Uterus (tissue), 4 donors: ENCODE measurements at places on chromosomes 12 and 14. TPM values are rescaled to one million over a fixed set of nuclear protein-coding genes. Genes with fewer than 3 reads are reported as not detected.

- H3K4me3 ChIP-seq = no peak overlapping the region
- no peaks in the 10 kb centered on the region for H3K27me3 ChIP-seq
- no peaks in the 10 kb centered on the region for H3K4me1 ChIP-seq
Observed at GRCh38 chr12:124323771-124324530, 29.1 kb downstream of the RFLNA start.

DNA sequence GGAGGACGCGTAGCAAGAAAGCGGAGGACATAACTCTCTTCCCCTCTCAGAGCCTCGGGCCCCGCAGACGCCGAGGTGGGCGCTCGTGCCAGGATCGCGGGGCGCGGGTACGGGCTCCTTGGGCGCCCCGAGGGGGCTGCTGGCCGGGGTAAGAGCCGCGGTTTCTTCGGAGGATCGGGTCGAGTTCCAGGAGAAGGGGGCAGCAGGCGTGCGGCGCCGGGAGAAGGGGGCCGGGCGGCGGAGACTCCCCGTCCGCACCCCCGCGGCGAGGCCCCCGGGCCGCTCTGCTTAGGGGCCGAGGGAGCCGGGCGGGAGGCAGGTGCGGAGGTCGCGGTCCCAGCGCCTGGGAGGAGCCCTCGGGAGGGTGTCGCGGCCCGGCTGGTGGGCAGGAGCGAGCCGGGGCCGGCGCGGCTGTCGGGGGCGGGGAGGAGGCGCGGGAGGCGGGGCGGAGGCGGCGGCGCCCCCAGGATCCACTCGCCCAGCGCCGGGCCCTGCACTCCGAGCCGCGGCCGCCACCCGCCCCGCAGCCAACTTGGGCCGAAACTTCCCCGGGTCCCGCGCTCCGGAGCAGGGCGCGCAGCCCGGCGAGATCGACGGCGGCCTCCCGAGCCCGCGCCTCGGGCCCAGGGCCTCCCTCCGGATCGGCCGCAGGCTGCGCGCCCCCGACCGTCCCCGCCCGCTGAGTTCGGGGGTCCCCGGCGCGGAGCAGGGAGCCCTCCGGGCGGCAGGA lies 64.4 kb downstream of the FBXL14 start:
- no peaks in the 10 kb centered on the region for H3K27me3 ChIP-seq
- H3K4me3 ChIP-seq = peak overlapping the region; percentile 26
- no peak for DNase-seq
- no peaks in the 10 kb centered on the region for H3K4me1 ChIP-seq

DNA sequence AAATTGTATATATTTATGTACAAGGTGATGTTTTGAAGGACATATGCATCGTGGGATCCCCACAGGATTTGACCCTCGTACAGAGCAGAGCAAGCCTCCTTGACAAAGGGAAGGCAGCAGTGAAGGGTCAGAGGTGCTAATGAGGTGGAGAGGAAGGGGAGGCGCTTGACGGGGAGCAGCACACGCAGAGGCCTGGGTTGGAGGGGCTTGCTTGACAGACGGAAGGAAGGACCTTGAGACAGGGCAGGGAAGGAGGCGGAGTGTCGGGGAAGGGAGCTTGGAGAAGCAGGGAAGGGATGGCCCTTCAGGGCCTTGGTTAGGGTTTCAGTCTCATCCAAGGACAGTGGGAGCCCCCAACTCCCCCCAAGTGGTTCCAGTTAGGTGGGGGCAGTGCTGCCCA lies 52.6 kb downstream of the ZNF664 start:
- no peaks in the 10 kb centered on the region for H3K27me3 ChIP-seq
- H3K27ac ChIP-seq = no peak overlapping the region
- no peaks in the 10 kb centered on the region for H3K4me1 ChIP-seq
- H3K4me3 ChIP-seq = no peak overlapping the region
- no peaks in the 10 kb centered on the region for H3K36me3 ChIP-seq
- no peak for DNase-seq

DNA sequence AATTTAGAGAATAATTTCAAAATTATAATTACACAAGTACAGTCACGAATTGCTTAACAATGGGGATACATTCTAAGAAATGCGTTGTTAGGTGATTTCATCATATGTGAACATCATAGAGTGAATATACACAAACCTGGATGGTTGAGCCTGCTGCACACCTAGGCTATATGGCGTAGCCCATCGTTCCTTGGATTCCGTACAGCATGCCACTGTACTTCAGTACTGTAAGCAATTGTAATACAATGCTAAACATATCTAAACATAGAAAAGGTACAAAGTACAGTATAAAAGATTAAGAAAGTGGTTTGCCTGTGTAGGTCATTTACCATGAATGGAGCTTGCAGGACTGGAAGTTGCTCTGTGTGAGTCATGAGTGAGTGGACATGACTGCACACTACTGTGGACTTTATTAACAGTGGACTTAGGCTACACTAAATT lies 286.2 kb downstream of the CACNA1C start:
- no peak overlapping the region for H3K27ac ChIP-seq
- no peak overlapping the region for H3K4me3 ChIP-seq
- no peaks in the 10 kb centered on the region for H3K27me3 ChIP-seq
- DNase-seq = no peak
- H3K4me1 ChIP-seq = peaks cover 8% of the 10 kb centered on the region
- H3K36me3 ChIP-seq = no peaks in the 10 kb centered on the region

- H3K4me3 ChIP-seq = no peak overlapping the region
- H3K36me3 ChIP-seq = no peaks in the 10 kb centered on the region
- H3K4me1 ChIP-seq = no peaks in the 10 kb centered on the region
Observed at GRCh38 chr14:75751296-75751695, 90.2 kb downstream of the TTLL5 start.

DNA sequence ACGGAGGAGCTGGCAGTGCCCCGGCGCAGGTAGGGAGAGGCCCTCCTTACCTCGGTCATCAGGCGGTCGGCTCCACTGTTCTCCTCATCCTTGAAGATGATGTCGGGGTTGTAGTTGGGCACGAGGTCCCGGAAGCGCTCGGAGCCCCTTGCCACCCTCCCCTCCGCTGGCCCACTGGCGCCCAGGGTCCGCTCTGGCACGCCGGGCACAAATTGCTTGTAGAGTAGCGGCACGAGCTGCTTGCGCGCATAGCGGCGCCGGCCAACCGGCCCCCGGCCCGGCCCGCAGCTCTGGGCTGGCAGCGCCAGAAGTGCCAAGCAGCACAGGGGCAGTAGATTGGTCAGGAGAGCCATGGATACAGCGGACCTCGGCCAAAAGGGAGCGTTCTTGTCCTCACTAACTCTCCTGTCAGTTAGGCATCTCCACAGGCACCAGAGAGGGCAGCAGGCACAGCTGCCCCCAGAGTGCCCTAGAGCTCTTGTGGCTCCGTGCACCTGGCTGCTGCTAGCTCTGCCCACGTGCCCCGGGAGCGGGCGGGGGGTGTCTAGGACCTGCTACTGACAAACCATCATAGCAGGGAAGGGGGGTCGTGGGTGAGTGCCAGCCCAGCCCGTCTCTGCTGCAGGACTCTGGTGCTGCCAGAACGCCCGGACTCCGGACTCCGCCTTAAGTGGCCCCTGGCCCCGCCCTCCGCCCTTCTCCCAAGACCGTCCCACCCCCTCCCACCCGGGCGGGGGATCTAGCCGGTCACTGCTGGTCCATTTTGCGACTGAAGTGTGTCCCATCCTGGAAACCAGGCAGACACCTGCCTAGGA lies at the start of gene DHH:
DHH (minus strand) TSS at position 642 of the 815 bp plus-strand sequence; CDS start at position 353, 289 bp downstream.
- H3K4me1 ChIP-seq = peaks cover 22% of the 10 kb centered on the region
- DNase-seq = peak; percentile 40
- no peak within 1 kb of the TSS for H3K27ac ChIP-seq

GRCh38 chr14:101825797-101826196 lies 64.3 kb downstream of the PPP2R5C start:
- H3K4me3 ChIP-seq = no peak overlapping the region
- no peaks in the 10 kb centered on the region for H3K27me3 ChIP-seq
- H3K27ac ChIP-seq = peak overlapping the region; percentile 76

DNA sequence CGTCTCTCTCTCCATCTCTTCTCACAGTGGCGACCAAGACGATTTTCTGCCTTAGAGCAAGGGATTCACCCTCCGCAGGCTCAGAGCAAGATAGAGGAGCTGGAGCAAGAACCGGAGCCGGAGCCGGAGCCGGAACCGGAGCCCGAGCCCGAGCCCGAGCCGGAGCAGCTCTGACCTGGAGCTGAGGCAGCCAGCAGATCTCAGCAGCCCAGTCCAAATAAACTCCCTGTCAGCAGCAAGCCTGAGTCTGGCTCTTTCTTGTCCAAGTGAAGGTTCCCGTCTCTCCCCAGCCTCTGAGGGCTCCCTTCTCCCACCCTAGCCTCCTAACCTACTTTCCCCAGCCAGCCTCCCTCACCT lies 5.9 kb downstream of the LAG3 start:
- H3K27me3 ChIP-seq = no peaks in the 10 kb centered on the region
- H3K4me1 ChIP-seq = no peaks in the 10 kb centered on the region
- peak overlapping the region; percentile 33 for H3K4me3 ChIP-seq
- DNase-seq = no peak
- no peaks in the 10 kb centered on the region for H3K36me3 ChIP-seq

- no peaks in the 10 kb centered on the region for H3K36me3 ChIP-seq
- H3K4me1 ChIP-seq = peaks cover 22% of the 10 kb centered on the region
- DNase-seq = no peak
- no peak overlapping the region for H3K4me3 ChIP-seq
Observed at GRCh38 chr12:128819293-128820144, 4.2 kb downstream of the SLC15A4 start.

- H3K27me3 ChIP-seq = no peaks in the 10 kb centered on the region
- DNase-seq = no peak
- no peak overlapping the region for H3K4me3 ChIP-seq
- H3K36me3 ChIP-seq = no peaks in the 10 kb centered on the region
Observed at GRCh38 chr14:87149583-87150354, 843.2 kb downstream of the GALC start.

DNA sequence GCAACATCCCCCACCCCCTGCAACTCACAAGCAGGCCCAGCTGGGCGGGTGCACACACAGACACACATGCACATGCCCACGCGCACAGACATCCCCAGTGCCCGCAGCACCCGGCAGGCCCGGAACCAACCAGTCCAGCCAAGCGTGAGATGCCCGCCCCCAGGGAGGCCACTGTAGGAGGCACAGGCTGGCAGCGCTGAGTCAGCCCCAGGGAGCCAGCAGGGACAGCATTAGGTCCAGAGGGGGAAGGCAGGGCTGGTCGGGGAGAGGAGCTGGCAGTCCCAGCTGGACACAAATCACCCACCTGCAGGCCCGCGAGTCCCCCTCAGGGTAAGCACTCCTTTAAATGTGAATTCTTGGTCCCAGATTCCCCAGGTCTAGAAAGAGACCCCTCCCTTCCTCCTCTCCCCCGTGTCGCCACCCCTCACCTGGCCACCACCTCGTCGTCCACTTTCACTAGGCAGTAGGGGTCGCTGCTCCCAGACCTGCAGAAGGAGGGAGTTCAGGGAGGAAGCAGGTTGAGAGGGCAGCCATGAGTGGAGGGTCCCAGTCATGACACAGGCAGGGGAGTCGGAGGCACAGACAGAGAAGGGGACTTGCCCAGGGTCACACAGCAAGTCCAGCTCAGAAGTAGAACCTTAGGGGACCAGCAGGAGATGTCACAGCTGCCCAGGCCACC lies 5.0 kb downstream of the RASAL1 start:
- no peaks in the 10 kb centered on the region for H3K27me3 ChIP-seq
- H3K4me1 ChIP-seq = no peaks in the 10 kb centered on the region
- H3K27ac ChIP-seq = no peak overlapping the region

- no peaks in the 10 kb centered on the region for H3K4me1 ChIP-seq
- H3K4me3 ChIP-seq = peak within 1 kb of the TSS; percentile 52
- DNase-seq = peak; percentile 92
- H3K36me3 ChIP-seq = no peaks in the 10 kb centered on the region
- no peaks in the 10 kb centered on the region for H3K27me3 ChIP-seq
Observed at GRCh38 chr14:45083976-45084722, at the start of gene PRPF39. Gene PRPF39 (plus strand): TSS chr14:45084116. CDS start chr14:45095240, 11,124 bp downstream.

GRCh38 chr12:25308756-25309155 lies 58.0 kb upstream of the KRAS start:
- DNase-seq = no peak
- no peak overlapping the region for H3K4me3 ChIP-seq
- no peaks in the 10 kb centered on the region for H3K36me3 ChIP-seq
- H3K4me1 ChIP-seq = no peaks in the 10 kb centered on the region
- H3K27me3 ChIP-seq = no peaks in the 10 kb centered on the region

DNA sequence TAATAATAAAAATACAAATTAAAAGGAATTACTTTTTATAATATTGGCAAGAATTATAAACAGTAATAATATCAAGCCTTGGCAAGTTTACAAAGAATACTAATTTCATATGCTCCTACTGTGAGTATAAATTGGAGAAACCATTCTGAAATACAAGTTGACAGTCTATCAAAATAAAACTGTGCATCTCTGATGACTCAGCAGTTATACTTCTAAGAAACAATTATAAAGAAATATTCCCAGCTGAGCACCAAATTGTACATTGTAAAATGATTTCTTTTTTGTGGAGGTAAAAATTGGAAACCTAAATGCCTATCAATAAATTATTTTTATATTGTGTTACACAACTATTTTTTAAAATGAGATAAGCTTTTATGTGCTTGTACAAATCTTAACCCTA lies 35.5 kb upstream of the KCNC2 start:
- no peak overlapping the region for H3K27ac ChIP-seq
- H3K4me3 ChIP-seq = no peak overlapping the region
- no peaks in the 10 kb centered on the region for H3K27me3 ChIP-seq
- H3K4me1 ChIP-seq = no peaks in the 10 kb centered on the region

- no peaks in the 10 kb centered on the region for H3K27me3 ChIP-seq
- H3K27ac ChIP-seq = no peak overlapping the region
- no peaks in the 10 kb centered on the region for H3K36me3 ChIP-seq
- H3K4me3 ChIP-seq = no peak overlapping the region
- no peak for DNase-seq
Observed at GRCh38 chr14:23664207-23664885, 28.2 kb downstream of the DHRS2 start.

DNA sequence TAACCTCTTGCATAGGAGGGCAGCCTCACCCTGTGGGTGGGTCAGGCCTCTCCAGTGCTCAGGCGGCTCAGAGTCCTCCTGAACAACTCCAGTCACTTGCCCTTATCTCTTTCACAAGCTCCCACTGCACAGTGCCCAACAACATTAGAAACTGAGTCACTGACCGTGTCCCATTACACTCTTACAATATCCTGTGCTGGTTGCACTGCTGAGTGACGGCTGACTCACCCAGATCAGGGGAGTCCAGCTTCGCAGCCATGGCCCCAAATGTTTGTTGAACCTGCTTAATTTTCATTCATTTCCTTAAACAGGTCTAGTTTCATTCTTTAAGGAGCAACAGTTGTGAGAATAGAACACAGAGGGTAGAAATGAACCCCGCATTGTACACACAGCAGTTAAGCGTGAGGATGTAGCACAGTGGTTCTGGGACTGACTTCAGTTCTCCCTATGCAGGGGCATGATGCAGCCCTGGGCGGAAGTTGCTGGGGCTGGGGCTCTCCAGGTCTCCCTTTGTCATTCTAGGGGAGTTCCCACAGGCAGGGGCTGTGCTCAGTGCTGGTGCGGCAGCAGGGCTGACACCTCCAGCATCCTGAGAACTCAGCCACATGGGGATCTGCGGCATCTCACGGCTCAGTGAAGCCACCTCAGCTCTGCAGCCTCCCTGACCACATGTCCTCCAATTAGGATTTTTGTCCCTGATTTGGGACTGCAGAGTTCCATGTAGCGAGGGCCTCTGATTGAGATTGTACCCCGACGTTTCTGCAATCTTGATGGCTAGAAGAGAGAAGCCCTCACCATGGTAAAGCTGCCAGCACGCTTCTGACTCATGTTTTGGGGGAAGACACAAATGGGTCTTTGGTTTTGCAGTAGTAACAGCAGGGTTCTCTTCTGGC lies 16.1 kb downstream of the GPR68 start:
- no peak overlapping the region for H3K27ac ChIP-seq
- DNase-seq = no peak
- H3K27me3 ChIP-seq = no peaks in the 10 kb centered on the region
- no peaks in the 10 kb centered on the region for H3K36me3 ChIP-seq
- H3K4me3 ChIP-seq = no peak overlapping the region

- no peaks in the 10 kb centered on the region for H3K4me1 ChIP-seq
- no peaks in the 10 kb centered on the region for H3K36me3 ChIP-seq
- no peak for DNase-seq
- H3K4me3 ChIP-seq = no peak overlapping the region
- peak overlapping the region; percentile 56 for H3K27ac ChIP-seq
Observed at GRCh38 chr12:2641207-2641606, 153.6 kb upstream of the FKBP4 start.

MYL6 gene
- total RNA-seq = 1,103 TPM

HCFC2 gene
- total RNA-seq = 61.0 TPM

ATP5F1B gene
- 166 TPM for total RNA-seq
